Stimulated activated CD4-positive, alpha-beta T cell treated with anti-CD3 and anti-CD28 coated beads, Interleukin-4, amount 100 ng/mL, for 4 hours (primary cell): ENCODE measurements at places on chromosomes 2 and 18.
A peak's percentile ranks its signal among the peaks of the same experiment; 100 is the strongest.

DNA sequence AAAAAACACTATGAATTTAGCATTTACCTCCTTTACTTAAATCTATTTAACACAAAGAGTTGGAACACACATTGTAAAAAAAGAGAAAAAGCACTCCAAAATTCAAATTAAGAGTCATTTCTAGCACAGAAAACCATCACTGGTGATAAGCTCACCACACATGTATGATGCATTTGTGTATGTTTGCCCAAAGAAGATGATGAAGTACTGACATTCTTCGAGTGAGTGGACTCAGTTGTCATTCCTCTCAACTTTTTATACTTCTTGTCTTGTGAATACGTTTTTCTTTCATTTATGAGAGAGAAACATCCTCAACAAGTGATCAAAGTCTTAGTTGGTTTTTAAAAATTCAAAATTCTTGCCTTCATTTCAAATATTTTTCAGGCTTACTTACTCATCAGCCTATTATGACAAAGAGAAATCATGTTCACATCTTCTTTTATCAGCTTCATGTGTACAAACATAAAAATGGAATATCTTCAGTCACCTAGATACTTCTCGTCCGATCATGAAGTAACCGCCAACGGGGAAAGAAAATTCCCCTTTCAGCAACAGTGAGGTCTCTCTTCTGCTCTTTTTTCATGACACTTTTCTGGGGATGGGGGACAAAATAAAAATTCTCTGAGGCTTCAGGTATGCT is 1.5 kb downstream of the DSEL start:
- no peak for DNase-seq

DNA sequence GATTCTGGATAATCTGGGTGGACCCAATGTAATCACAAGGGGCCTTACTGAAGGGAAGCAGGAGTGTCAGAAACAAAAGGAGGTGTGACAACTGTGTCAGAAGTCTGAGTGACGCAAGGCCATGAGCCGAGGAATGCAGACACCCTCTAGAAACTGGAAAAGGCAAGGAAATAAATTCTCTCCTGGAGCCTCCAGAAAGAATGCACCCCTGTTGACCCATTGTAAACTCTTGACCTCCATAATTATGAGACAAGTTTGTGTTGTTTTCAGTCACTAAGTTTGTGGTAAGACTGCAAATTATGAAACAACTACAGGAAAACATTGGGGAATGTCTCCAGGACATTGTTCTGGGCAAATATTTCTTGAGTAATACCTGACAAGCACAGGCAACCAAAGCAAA is 47.3 kb upstream of the B3GNT7 start:
- no peak for DNase-seq

DNA sequence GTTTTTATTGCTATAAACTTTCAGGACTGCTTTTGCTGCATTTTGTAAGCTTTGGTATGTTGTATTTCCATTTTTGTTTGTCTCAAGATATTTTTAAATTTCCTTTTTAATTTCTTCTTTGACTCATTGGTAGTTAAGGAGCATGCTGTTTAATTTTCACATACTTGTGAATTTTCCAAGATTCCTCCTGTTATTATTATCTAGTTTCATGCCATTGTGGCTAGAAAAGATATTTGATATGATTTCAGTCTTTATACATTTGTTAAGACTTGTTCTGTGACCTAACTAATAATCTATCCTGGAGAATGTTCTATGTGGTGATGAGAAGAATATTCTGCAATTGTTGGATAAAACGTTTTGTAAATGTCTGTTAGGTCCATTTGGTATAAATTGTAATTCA is 62.1 kb downstream of the NUP35 start:
- no peak for DNase-seq

DNA sequence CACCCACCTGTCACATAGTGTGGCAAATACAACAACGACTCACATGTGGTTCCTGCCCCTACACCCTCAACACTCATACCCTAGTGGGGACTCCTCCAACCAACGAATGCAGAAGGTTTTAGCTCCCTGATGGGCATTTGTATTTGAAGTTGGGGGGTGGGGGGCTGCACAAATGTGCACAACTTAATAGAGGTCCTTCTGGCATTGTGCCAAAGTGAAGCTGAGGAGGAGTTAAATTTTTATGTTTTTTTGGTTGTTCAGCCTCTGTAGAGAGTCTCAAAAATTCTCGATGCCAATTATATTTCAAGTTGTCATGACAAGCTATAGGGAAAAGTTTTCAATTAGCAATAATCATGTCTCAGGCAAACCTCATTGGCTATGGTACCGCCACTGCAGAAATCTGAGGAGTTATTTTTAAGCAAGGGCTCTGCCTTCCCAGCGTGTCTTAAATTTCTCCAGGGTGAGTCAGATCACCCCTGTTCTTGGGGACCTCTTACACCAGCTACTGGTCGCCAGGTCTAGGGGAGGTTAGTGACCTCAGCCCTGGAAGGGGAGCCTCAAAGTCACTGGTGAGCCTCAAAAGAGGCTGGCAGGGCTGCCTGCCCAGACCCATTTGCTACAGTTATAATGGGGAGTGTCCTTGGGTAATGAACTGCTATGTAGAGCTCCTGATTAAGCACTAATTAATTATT is 102.7 kb upstream of the TAF1B start:
- no peak for DNase-seq

- DNase-seq = no peak
These were observed 426.1 kb upstream of the UBE2E3 start for GRCh38 chr2:180554330-180554729.

- DNase-seq = no peak
These were observed 264.3 kb downstream of the PTGR3 start for GRCh38 chr18:74944676-74945075.

DNA sequence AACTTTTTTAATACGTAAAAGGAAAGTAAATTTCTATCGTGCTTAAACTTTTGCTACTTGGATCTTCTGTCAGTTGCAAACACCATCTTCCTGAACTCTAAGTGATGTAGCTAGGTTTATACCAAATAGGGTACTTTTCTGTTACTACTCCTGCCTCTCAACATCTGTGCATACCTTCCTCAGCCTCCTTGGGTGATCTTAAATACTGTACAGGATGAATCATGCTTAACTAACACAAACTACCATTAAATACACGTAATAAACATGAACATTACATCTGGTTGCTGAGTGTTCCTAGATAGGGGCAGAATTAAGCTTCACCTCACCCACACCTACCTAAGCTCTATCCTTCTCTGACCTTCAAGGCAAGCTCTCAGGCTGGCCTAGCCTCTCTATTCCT is 398.0 kb downstream of the TXNL1 start:
- DNase-seq = no peak

GRCh38 chr2:25042321-25043240 is 705 bp downstream of the EFR3B start:
- DNase-seq = peak; percentile 4

DNA sequence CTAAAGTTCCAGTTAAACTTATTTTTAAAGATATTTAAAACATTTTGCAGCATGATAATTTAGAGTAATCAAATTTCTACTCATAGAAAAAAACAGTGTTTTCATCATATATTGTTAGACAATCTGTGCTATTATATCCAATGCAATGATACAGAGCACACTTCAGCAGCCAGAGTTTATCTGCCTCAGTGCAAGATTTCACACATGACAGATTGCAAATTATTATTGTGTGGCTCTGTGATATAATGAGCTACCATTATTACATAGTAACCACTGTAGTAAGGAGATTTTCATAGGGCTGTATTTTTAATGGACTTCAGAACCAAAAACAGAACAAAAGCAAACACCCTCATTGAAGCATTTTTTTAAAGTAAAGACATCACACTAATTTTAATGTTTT is 762.4 kb downstream of the DSC3 start:
- DNase-seq = no peak
